Activated CD4-positive, alpha-beta memory T cell treated with anti-CD3 and anti-CD28 coated beads, Interleukin-2, amount 10 ng/mL, durations not matched to agents 7 days and 5 days (primary cell): ENCODE measurements at places on chromosomes 2 and 18. TPM values are rescaled to one million over a fixed set of nuclear protein-coding genes. Genes with fewer than 3 reads are reported as not detected.

IAH1 gene
- total RNA-seq: 69.2 TPM

ARHGAP15 gene
- total RNA-seq: 167 TPM

FBXO48 gene
- total RNA-seq: 5.0 TPM

DNA sequence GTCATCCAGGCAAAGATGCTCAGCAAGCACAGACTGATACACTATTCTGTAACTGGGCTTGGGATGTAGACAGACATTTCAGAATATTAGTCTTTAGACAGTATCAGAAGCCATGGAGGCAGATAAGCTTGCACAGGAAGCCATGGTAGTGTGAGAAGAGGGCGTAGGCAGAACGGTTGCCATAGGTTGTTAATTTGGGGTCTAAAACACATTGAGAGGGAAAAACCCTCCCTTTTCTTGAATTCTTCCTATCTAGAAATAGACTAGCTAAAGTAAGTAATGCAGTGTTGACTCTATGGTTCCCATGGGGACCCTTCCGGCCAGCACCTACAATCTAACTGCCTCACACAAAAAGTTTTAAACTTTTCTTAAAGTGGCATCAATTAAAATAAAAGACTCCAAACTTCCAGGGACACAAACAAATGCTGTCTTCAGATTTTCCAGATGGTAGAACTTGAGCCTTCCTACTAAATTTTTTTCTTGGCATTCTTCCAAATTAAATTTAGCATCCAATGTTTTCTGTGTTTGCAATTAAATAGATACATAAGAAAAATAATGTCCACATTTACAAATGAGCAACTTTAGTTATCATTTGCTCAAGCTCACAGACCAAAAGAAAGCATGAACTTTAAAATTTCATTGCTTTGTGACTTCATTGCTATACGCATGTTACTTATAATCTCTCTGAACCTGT, 1.9 kb downstream of the PRKRA start:
- H3K27ac ChIP-seq: peak overlapping the region; percentile 14
- H3K27me3 ChIP-seq: no peaks in the 10 kb centered on the region
- DNase-seq: no peak
- H3K4me1 ChIP-seq: peaks cover 30% of the 10 kb centered on the region

GRCh38 chr2:144560251-144560650, 40.3 kb upstream of the ZEB2 start:
- H3K27me3 ChIP-seq: peaks cover 35% of the 10 kb centered on the region
- DNase-seq: no peak
- H3K36me3 ChIP-seq: no peaks in the 10 kb centered on the region
- H3K27ac ChIP-seq: no peak overlapping the region
- no peaks in the 10 kb centered on the region for H3K4me1 ChIP-seq

DNA sequence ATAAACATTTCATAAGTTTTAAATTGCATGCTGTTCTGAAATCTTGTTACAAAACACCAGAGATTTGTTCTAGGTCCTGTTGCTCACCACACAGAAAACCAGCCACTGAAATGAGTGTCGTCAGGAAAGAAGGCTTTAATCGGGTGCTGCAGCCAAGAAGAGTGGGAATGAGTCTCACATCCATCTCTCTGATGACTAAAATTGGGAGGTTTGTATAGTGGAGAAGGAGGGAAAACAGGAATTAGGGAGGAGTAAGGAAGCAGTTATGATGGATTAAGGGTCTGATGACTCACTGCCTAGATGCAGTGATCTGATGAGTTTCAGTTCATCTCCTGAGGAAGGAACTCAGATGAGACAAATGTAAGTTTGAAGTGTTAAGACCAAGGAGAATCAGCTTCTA, 42.1 kb upstream of the GPR39 start:
- no peaks in the 10 kb centered on the region for H3K4me1 ChIP-seq
- no peak for DNase-seq
- no peaks in the 10 kb centered on the region for H3K27me3 ChIP-seq
- H3K4me3 ChIP-seq: no peak overlapping the region
- H3K36me3 ChIP-seq: no peaks in the 10 kb centered on the region
- H3K27ac ChIP-seq: no peak overlapping the region

DNA sequence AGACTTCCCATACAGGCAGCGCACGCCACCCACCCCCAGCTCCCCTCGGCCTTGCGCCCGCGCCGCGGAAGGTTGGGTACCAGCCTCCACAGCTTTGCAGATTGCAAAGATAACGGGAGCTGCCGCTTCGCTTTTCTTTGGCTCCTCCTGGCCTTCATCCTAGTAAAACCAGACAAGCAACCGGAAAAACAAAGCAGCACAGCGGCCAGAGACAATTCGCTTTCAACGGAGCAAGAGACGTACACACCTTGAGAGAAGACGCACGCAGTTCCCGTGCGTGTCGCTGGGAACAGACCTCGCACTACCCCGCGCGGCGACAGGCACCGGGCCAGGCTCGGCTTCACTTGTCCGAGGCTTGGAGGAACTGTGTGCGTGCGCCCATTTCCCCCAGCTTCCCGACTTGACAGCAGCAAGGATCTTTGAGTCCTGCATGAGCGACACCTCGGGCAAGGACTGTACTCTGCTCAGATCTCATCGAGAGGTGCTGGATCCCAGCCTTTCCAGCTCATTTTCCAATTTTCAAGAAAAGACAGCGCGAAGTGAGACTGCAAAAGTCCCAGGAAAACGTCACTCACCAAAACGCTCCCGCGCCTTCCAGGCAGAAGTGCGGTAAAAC, 964 bp downstream of the ZBTB7C start:
- peak overlapping the region; percentile 72 for H3K4me3 ChIP-seq
- H3K4me1 ChIP-seq: peaks cover 30% of the 10 kb centered on the region
- peaks cover 69% of the 10 kb centered on the region for H3K27me3 ChIP-seq
- DNase-seq: no peak

DNA sequence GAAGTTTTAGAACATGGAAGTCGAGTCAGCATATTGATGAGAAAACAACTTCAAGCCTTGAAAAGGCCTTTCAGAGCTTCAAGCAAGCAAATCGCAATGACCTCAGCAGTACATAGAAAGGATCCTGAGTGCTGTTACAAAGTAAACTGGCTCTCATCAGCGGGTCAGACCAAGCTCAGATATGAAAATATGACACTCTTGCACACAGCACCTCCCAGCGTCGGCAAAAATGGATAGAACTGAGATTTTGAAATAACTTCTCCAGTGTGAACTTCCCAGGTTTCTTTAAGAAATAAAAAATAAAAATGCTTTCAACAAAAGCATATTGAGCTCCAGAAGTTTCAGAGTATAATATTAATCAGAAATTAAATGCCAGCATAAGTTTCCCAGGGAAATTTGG, 296.9 kb downstream of the FBXO15 start:
- no peak for DNase-seq
- no peak overlapping the region for H3K27ac ChIP-seq
- H3K4me3 ChIP-seq: no peak overlapping the region
- no peaks in the 10 kb centered on the region for H3K27me3 ChIP-seq

DNA sequence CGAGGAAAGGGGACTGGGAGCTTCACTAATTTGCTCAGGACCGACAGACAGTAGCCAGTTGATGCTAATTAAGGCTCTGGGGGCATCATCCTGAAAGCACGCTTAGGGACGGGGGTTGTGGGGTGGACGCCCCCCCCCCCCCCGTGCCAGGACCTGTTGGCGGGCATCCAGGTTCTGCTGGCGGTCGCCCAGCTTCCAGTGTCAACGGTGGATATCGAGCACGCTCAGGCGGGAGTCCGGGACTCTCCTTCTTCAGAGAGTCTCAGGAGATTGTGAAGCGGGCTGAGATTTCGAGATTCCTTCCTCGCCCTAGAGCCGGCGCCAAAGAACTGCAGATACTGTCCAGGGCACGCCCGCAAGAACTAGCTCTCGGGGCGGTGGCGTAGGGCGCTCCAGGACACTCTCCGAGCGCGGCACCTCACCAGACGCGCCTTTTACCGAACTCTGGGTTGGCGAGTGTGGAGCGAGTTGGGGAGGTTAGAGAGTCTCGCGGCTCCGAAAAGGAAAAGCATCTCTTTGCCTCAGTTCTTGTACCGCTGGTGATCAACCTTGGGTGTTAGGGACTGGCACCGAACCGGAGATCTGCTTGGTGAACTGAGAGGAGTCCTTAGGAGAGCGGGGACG, 5.6 kb downstream of the RAX start:
- H3K36me3 ChIP-seq: peaks cover 3% of the 10 kb centered on the region
- no peak overlapping the region for H3K4me3 ChIP-seq
- peaks cover 38% of the 10 kb centered on the region for H3K4me1 ChIP-seq
- DNase-seq: no peak
- no peak overlapping the region for H3K27ac ChIP-seq

- H3K4me3 ChIP-seq: no peak overlapping the region
- H3K4me1 ChIP-seq: no peaks in the 10 kb centered on the region
- H3K27me3 ChIP-seq: peaks cover 28% of the 10 kb centered on the region
These were observed 11.0 kb upstream of the CNGA3 start for GRCh38 chr2:98335271-98335670.

GRCh38 chr2:41836948-41837347, 210.9 kb upstream of the PKDCC start:
- no peaks in the 10 kb centered on the region for H3K36me3 ChIP-seq
- H3K27ac ChIP-seq: no peak overlapping the region
- H3K4me1 ChIP-seq: peaks cover 10% of the 10 kb centered on the region
- DNase-seq: peak; percentile 36

DNA sequence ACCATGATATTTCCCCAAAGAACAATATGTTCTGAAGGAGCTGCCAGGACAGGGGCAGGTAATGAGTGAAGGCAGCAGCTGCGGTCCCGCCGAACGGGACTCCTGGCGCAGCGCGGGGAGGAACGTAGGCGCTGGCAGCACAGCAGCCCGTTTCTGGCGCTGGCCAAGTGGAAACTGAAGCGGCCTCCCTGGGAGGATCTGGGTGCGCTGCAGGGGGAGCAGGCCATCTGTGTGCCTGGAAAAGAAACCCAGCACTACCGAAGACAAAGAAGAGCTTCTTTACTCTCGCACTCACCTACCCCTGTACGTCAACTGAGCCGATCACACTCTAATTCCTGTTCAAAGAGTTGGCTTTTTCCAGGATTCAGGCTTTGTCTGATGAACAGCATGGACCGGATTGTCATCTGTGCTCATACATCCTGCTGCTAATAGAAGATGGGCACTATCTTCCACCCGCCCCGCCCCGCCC, 11.8 kb downstream of the G6PC2 start:
- H3K27ac ChIP-seq: no peak overlapping the region
- H3K36me3 ChIP-seq: peaks cover 7% of the 10 kb centered on the region
- peaks cover 19% of the 10 kb centered on the region for H3K4me1 ChIP-seq
- no peak for DNase-seq

DNA sequence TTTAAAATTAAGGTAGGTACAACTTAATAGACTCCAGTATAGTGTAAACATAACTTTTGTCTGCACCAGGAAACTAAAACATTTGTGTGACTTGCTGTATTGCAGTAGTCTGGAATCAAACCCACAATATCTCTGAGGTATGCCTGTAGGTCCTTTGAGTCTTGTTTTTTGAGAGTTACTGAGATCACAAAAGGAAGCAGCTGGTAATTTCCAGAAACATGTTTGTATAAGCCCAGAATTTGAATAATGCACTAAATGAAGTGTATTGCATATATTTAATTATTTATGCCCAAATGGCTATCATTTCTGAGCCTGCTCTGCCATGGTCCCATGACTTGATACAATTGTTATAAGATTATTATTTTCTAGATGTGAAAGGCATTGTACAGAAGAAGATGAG, 143.3 kb upstream of the LYPD6 start:
- H3K36me3 ChIP-seq: no peaks in the 10 kb centered on the region
- no peak for DNase-seq

DNA sequence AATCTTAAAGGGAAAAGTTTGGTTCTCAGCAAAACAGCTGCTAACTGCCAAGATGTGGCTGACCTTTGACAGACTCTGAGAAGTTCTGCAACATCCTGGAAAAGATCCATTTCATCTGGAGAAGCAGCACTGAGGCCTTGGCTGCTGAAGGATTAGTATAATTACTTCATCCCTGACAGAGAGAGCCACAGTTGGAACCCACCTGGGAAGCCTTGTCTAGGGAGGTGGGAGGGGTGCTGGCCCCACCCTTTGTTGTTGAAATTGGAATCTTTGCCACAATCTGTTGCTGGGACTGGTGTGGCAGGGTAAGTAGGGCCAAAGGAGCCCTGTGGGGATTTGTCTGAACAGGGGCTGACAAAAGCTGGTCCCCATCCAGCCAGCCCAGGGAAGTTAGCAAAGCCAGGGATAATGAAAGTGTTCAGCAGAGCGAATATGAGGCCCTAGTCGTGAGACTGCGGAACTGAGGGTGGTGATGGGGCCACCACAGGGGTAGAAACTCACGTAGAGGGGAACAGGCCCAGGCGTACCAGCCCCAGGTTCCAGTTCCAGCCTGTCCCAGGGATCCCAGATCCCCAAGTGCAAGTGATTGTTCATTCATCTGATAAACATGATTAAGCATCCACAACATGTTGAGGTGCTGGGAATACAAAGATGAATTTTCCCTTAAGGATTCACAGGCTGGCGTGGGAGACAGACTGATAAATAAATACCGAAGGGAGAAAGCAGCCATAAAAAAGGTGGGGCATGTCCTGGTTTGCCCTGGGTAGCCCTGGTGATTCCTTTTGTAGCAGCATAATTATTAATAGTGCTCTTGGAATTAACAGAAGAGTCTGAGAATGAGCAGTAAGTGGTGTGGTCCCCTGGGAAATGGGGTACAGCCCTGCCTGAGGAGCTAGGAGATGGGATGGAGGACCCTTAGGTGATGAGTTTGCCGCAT, 60.0 kb downstream of the MYO1B start:
- peaks cover 2% of the 10 kb centered on the region for H3K27me3 ChIP-seq
- no peaks in the 10 kb centered on the region for H3K4me1 ChIP-seq
- no peak for DNase-seq
- H3K4me3 ChIP-seq: no peak overlapping the region
- H3K27ac ChIP-seq: no peak overlapping the region

GRCh38 chr18:67145586-67146292, 370.8 kb downstream of the DSEL start:
- H3K27ac ChIP-seq: no peak overlapping the region
- no peaks in the 10 kb centered on the region for H3K27me3 ChIP-seq
- H3K36me3 ChIP-seq: no peaks in the 10 kb centered on the region
- H3K4me1 ChIP-seq: no peaks in the 10 kb centered on the region

CRYGD gene
- total RNA-seq: not detected

TUBA3E gene
- total RNA-seq: not detected

DNA sequence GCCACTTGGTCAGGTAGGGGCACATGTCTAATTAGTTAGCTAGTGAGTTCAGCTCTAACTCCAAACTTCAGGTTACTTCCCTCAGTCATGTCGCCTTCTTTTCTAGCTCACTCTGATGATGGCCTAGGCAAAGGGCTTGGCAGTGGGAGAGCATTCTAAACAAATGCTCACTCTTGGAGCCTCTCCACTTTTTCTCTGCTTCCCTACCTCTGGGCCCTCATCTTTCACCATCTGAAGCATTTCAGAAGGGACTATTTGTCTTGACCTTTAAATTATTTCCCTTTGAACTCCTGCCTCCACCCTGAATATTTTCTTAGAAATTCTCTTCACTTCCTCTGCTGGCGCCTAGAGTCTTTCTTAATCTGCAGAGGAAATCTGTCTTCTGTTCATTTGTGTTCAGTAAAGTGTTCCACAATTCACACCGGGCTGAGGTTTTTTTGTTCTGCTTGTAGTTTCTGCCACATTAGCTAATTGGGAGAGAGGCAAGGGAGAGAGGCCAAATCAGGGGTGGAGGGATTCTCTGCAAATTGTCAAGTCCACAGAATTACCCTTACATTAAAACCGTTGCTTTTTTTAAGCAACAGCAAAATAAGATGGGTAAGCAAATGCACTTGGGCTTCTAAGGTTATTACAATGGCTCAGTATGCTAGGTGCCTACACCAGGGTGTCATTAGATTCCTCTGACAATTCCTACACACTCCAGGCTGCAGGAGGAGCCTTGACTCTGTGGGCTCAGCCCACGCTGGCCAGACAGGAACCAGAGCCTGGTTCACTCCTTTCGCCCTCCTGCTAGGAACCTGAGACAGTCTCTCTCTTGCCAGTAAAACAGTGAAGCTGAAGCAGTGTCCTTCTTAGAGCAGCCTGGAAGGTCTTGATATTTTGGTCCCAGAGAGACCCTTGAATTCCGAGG, 5.5 kb downstream of the MSGN1 start:
- DNase-seq: no peak
- H3K27ac ChIP-seq: peak overlapping the region; percentile 36
- H3K36me3 ChIP-seq: no peaks in the 10 kb centered on the region
- peaks cover 16% of the 10 kb centered on the region for H3K4me1 ChIP-seq
- no peak overlapping the region for H3K4me3 ChIP-seq
